Sciatic nerve (tissue), 2 donors: ENCODE measurements at places on chromosomes 11 and 22. TPM values are rescaled to one million over a fixed set of nuclear protein-coding genes. Genes with fewer than 3 reads are reported as not detected.

The NCAM1 gene
- total RNA-seq: 84.7 TPM

DNA sequence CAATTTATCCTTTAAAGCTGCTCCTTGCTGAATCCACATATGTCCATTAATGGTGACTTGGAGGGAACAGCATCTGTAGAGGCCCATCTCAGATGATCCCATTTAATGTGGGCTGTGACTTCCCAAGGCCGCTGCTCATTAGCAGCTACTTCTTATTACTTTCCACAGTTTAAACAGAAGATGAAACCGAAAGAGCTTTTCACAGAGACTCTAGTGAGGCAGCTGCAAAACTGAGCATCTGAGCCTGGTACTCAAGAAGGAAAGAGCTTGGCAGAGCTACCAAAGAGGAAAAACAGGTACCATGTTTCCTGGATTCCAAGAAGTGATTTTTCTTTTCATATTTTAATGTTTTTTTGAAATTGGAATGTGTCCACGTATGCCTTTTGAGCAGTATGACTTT lies 110.5 kb upstream of the NARS2 start:
- no peak for DNase-seq

The PHF21B gene
- total RNA-seq: 1.6 TPM

DNA sequence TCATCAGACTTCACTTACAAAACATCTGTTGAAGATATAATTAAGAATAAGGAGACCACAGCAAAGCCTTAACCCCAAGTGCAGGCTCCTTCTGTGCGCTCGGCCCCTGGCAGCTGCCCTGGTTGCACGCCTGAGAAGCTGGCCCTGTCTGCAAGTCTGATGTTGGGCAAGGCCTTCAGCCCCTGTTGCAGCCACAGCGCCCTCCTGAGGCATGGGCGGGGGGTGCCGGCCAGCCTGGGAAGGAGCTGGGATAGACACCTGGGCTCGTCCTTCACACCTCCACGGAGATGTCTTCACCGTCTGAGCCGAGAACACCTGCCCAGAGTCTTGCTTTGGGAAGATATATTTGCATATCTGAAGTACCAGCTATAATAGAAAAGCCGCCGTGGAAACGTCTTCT lies 104.1 kb downstream of the MPPED1 start:
- DNase-seq: no peak

The TSG101 gene
- total RNA-seq: 49.2 TPM

DNA sequence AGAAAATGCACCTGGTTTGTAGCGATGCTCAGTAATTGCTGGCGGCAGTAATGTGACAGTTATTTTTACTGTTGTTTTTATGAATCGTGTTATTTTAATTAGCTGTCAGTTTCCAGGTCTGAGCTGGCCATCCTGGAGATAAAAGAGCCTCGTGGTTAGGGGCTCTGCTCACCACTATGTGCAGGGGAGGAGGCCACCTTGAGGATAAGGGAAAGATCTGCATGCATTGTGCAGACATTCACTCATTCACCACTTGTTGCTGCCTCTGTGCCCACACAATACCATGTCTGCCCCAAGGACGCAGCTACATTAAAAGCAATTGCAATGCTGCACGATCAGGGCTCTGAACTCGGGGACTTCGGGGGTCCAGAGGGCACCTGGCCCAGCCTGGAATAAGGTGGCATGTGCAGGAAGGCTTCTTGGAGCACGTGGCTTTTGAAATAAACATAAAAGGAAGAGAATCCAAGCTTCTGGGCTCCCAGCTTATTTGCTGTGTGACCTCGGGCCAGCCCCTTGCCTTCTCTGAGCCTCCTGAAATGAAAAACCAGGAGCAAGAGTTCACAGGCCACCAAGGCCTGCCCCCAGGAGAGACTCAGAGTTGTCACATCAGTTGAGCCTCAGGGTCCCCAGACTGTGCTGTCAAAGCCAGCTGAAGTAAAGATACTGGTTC lies 44.7 kb upstream of the SHISAL1 start:
- peak; percentile 27 for DNase-seq

- no peak for DNase-seq
These were observed 28.3 kb downstream of the NADSYN1 start for GRCh38 chr11:71481101-71481960.

The APOC3 gene
- not detected for total RNA-seq

DNA sequence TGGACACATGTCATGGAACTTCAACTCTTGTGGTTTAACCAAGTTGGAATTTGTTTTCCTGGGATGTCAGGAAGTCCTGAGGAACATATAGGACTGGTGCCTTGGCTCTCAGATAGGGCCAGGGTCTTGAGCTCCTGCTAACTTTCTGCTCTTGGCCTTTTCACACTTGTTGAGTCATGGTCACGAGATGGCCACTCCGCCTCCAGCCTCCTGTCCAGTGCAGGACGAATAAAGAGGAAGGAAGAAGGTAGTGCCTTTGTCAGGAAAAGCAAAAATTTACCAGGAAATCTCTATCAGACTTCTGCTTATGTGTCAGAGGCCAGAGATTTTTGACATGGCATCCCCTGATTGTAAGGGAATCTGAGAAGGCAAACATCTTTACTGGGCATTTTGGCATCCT lies 89.1 kb upstream of the ARHGAP20 start:
- DNase-seq: no peak

DNA sequence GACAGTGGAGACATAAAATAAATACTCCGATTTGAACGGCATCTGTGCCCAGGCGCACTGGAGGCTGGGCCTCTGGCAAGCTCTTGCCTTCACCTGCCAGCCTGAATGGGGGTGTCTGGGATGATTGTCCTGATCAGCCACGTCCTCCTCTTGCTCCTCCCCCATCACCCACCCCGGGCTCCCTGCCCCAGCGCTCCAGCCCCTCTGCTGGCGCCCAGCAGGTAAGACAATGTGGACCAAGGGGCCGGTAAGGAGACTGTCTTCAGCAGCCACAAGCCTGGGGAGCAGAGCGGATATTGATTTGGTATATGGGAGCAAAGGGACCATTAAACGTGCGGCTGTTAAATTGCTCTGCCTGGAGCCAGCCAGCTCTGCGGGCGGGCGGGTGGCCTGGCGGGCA lies 24.9 kb downstream of the WNT11 start:
- DNase-seq: no peak

DNA sequence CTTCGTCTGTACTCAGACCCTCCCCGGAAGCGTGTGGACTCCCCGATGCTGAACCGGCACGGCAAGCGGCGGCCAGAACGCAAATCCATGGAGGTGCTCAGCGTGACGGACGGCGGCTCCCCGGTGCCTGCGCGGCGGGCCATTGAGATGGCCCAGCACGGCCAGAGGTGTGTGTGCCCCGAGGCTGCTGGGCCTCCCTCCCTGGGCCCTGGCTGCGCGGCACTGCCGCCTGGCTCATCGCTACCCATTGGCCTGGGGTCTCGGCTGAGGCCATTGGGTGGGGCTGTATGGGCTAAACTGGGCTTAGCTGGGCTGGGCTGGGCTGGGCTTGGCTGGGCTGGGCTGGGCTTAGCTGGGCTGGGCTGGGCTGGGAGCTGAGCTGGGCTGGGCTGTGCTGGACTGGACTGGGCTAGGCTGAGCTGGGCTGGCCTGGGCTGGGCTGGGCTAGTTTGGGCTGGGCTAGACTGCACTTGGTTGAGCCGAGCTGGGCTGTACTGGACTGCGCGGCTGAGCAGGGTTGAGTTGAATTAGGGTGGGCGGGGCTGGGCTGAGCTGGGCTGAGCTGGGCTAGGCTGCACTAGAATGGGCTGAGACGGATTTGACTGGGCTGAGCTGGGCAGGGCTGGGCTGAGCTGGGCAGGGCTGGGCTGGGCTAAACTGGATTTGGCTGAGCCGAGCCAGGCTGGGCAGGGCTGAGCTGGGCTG lies 40.7 kb downstream of the MOB2 start:
- no peak for DNase-seq

The OR4A16 gene
- total RNA-seq: not detected

DNA sequence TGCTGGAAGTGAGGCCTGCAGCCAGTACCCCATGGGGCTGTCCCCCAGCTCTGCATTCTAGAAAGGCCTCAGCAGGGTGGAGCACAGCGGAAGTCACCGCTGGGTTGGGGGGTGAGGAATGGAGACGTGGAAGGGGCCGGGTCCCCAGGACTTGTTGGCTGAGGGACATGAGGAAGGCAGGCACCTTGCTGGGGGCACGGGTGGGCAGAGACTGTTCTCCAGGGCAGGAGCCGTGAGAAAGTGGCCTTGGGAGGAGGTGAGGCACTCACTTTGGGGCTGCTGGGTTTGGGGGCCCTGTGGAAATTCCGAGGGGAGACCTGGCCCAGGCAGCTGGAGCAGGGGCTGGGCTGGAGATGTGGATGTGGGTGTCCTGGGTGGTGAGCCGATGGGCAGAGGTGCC lies 5.0 kb downstream of the TNNI2 start:
- DNase-seq: no peak

- no peak for DNase-seq
These were observed 131.0 kb downstream of the MORC2 start for GRCh38 chr22:30837531-30837930.

DNA sequence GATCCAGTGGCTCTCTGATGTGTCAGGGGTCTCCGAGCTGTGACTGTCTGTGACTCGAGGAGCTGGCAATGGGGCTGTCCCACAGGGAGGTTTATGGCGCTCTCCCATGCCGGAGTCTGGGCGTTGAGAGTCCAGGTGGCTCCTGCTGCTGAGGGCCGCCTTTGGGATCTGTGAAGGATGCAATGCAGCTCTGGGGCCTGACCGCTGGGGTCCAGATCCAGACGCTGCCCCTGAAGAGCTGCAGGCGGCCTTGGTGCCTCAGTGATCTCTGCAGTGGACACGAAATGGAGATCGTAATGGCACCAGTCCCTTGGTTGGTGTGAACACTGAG lies 155.3 kb downstream of the TBC1D22A start:
- DNase-seq: no peak

The CFAP68 gene
- total RNA-seq: 18.8 TPM
